Common myeloid progenitor, CD34-positive (primary cell): ENCODE measurements at places on chromosomes 7 and 10.

DNA sequence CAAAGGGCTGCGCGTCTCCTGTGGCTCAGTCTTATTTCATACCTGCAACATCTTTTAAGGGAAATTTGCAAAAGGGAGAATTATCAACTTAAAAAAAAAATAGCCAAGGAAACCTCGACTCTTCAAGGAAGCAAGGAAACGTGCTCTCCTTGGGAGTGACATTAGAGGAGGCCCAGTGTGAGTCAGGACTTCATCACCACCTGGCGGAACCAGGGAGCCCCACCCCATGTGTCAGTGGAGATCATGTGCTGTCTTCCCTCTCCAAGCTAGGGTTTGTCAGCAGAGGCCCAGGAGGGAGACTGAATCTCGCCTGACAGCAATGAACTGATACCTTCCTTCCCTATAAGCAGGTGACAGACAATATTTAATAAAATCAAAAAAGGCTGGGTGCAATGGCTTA is 28.9 kb downstream of the POR start:
- DNase-seq = no peak

DNA sequence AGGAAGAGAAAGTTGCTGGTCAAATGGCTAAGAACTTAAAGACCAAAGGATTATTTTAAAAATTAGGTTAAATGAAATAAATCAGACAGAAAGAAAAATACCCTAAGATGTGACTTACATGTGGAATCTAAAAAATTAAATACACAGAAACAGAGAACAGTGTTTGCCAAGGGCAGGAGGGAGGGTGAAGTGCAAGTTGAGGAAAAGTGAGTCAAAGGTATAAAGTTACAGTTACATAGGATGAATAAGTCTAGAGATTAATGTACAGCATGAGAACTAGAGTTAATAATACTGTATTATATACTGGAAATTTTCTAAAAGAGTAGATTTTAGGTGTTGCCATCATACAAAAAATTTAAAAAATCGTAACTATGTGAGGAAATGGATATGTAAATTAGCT is 146.3 kb downstream of the MDFIC start:
- DNase-seq = no peak

DNA sequence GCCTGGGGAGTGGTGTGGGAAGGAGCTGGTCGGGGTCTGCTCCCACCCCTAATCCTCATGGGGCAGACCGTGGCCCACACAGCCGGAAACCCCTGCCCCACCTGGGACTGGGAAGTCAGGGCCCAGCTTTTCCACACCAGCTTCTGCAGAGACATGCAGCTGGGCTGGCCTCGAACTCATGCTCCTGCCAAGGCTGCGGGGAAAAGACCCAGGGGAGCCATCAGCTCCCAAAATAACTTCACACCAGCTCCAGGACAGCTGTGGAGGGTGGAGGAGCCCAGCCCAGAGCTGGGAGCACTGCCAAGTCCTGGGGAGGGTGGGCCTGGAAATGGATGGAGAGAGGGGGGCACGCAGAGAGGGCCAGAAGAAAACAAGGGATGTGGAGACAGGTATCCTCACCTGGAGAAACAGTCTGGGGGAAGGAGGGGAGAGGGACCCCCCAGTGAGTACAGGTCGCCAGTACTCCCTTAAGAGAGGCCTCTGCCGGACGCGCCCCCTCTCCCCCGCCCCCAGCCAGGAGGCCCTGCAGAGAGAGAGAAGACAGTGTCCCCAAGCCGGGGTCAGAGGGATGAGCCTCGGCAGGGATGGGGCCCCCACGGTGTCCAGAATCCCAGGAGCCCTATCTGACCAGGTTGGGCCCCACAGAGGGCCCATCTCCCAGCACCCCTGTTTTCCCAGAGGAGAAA is 11.5 kb upstream of the GRIFIN start:
- no peak for DNase-seq

GRCh38 chr7:128404886-128405470 is 4.8 kb downstream of the IMPDH1 start:
- DNase-seq = peak; percentile 41

GRCh38 chr10:132628966-132629900 is 91.6 kb downstream of the INPP5A start:
- DNase-seq = peak; percentile 53

- no peak for DNase-seq
Measured at GRCh38 chr10:36531621-36532020, 593.8 kb upstream of the ANKRD30A start.

GRCh38 chr7:16438988-16439387 is 17.6 kb upstream of the CRPPA start:
- DNase-seq = no peak

GRCh38 chr10:32982293-32982709 is 24.3 kb upstream of the ITGB1 start:
- DNase-seq = no peak

DNA sequence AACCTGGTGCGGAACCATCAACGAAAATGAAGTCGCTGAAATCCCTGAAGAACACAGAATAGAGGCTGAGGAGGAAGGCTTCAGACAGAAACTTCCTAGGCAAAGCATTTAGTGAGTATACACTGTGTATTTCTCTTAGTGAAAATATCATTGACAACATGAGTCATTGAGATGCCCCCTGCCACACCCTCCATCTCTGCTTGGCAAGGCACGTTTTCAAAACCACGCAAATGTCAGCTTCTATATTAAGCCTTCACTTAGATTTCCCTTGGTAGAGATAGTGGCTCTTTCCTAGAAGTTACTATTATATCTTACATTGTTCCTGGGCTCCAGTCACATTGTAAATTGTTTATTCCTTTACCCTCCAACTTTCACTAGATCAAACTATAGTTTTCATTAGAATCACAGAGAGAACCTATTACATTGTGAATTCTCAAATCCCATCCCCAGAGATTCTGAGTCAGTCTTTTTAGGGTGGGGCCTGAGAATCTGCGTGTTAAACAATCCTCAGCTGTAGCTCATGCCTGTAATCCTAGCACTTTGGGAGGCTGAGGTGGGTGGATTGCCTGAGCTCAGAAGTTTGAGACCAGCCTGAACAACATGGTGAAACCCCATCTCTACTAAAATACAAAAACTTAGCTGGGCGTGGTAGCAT is 4.6 kb upstream of the SKAP2 start:
- no peak for DNase-seq

- no peak for DNase-seq
Measured at GRCh38 chr7:84684836-84685480, 490.4 kb upstream of the SEMA3A start.

DNA sequence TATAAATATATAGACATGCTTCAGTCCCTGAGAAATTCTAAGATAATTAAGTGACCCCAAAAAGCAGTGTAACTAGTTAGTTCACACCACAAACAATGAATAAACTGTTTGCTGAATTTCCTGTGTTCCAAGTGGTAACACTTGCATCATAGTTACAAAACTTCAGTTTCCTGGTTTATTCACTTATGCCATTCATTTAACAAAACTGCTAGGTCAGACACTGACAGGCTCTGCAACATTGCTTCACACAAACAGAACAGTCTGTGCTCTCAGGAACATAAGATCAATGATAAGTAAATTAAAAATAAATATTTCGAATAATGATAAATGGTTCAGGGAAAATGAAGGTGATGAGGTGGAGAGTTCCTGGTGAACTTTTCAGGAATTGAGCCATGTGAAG is 133.3 kb upstream of the NAMPT start:
- DNase-seq = peak; percentile 78

DNA sequence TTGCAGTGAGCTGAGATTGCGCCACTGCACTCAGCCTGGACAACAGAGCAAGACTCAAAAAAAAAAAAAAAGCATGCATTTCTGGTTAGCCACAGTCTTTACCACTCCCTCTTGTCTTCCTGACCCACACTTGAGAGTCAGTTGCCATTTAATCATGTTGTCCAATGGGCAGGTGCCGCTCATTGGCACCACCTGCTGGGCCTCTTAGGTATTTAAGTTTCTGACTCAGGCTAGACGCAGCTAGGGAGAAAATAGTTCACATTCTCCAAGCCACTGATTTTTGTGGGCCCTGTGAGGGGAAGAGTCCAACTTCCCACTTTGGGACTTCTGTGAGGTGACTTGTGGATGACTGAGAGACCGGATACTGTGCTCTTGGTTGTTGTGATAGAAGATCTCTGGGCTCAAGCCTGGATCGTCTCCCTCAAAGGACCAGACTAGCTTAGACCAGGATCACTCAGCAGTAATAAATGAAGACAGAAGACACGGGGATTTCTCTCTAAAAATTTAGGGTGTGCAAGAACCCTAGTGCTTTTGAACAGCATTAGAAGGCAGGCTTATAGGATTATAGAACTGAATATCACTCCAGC is 26.8 kb upstream of the SORCS3 start:
- DNase-seq = peak; percentile 32

DNA sequence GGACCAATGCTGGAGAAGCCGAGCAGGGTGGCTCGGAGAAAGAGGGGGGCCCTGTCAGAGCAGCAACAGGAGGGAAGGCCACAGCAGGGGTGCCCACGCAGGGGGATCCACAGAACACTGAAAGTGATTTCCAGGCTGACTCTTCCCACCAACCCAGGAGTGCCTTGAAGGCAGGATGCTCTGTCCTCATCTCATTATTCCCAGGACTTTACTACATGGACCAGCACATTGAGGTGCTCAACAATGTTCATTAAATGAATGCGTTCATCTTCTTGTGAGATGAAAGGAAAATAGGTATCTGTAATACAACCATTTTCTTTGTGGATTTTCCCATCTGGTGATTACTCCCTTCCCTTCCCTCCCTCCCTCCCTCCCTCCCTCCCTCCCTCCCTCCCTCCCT is 71.0 kb downstream of the COL26A1 start:
- DNase-seq = no peak

DNA sequence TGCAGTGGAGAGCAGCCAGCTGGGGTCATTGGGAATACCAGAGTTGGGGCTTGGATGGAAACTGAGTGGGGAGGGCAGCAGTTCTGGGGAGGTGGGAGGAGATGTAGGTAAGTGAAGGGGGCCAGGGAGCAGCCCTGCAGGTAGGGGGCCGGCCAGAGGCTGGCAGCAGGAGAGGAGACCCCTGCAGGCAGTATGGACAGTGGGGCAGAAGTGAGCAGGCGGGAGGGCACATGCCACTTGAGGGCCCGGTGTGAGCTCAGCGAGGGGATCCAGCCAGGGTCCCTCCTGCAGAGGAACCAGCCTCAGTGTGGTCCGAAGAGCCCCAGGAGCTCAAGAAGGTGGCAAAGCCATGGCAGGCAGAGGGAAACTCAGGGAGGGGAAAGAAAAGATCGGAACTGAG is 75.4 kb downstream of the WDR11 start:
- DNase-seq = no peak

DNA sequence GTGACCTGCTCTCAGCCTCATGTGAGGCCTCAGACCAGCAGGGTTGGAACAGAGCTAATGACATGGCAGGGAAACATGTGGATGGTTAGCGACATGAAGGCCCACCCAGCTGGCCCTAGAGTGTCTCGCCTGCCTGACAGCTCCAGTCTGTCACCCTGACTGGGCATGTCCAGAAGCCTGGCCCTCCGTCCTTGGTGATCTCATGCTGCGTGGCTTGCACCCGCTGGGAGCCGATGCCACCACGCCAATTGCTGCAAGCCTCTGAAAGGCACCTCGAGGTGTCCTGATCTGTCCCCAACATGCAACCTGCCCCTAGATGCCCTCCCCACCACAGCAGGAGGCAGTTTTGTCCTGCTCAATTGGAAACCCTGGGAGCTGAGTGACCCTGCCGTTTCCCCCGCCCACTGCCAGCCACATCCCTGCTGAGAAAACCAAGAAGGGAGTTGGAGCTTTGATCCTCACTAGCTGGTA is 27.8 kb upstream of the RET start:
- DNase-seq = no peak

DNA sequence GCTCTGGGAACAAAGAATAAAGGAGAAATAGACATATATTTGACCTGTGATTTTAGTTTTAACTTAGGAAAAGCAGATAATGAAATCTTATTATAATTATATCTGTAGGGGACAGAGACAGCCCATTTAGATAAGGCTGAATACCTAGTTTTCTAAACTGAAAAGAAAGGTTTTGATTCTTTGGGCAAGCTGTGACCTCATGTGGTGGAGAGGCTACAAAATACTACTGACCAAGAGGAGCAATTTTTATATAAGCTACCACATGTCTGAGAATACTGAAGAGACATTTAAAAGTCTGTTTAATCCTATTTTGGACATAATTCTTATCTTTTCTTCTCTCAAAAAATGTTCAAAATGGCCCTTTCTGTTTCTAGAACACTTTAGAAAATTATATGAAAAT is 271.0 kb downstream of the MTERF1 start:
- DNase-seq = no peak

DNA sequence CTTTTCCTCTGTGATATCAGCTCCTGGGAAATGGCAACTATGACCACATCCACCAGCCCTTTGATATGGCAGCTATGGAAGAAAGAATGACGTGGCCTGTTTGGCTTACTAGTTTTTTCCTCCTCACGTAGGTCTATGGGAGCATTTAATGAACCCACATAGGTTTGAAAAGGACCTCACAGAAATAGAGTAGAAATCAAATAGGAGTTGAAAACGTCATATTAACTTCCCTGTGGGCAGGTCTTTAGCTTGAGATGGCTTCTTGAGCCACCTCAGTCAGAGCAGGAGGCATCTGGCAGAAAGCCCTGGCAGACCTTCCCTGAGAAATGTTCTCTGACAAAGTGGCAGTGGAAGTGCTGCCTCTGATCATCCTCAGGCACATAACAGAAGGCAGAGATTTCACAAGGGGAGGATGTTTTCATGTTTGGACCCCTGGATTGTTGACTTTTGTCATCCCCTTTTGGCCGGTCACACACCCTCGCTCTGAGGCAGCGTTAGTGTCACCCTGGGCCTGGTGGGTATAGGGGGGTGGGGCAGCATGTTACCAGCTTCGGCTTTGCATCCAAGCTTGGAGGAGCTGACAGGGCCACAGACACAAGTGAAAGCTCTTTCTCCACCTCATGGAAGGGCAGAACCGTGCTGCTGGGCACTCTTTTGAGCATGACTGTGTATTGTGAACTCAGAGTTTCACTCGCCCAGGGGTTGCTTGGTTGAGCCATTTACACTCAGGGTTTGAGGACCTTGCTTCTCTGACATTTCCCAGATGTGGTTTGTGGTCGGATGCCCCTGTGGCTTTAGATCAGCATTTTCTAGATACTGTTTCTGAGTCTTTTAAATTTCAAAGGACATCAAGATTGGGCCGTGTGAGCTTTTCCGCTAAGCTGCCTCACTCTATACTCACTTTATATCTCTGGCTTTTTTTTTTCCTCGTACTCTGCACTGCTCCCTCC is 184.2 kb downstream of the STK31 start:
- DNase-seq = peak; percentile 85

DNA sequence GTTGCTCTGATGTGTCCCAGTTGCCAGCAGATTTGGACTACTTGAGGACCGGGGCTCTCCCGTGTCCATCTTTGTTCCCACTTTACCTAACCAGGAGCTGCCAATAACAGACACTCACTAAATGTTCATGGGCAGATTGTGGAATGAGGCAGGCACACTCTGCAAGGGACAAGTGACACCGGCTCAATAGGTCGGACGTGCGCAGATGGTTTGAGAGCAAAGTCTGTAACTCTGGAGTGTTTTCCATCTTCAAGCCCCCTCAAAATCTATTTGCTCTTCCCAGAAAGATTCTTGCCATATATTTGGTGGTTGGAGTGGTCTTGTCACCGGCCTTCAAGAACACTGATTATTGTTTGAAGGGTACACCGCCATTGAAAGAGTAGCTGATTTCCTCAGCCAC is 47.2 kb downstream of the THNSL1 start:
- no peak for DNase-seq
